Activated T-cell treated with anti-CD3 and anti-CD28 coated beads, Interleukin-2, amount 50 U/mL, for 72 hours (primary cell): ENCODE measurements at places on chromosomes 16 and 17. TPM values are rescaled to one million over a fixed set of nuclear protein-coding genes. Genes with fewer than 3 reads are reported as not detected.
A peak's percentile ranks its signal among the peaks of the same experiment; 100 is the strongest.

- no peaks in the 10 kb centered on the region for H3K36me3 ChIP-seq
- H3K27me3 ChIP-seq = no peaks in the 10 kb centered on the region
- peak overlapping the region; percentile 97 for H3K27ac ChIP-seq
- peaks cover 45% of the 10 kb centered on the region for H3K4me1 ChIP-seq
- peak; percentile 67 for DNase-seq
Observed at GRCh38 chr17:45410144-45411091, 22.3 kb downstream of the ARHGAP27 start.

DNA sequence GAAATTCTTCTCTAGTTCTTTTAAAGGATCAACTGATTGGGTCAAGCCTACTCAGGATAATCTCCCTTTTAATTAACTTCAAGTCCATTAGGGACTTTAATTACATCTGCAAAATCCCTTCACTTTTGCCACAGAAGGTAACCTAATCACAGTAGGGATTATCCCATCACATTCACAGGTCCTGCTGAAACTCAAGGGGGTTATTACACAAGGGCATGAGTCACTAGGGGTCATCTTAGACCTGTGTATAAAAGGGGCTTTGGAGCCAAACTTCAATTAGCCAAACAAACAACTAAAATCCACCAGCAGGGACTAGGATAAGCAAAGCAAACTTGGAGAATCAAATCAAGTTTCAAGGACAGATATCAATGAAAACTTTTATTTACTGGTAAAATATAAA lies 19.4 kb downstream of the CIAPIN1 start:
- DNase-seq = no peak
- no peaks in the 10 kb centered on the region for H3K27me3 ChIP-seq
- H3K4me3 ChIP-seq = no peak overlapping the region
- H3K27ac ChIP-seq = no peak overlapping the region
- H3K36me3 ChIP-seq = peaks cover 23% of the 10 kb centered on the region

DNA sequence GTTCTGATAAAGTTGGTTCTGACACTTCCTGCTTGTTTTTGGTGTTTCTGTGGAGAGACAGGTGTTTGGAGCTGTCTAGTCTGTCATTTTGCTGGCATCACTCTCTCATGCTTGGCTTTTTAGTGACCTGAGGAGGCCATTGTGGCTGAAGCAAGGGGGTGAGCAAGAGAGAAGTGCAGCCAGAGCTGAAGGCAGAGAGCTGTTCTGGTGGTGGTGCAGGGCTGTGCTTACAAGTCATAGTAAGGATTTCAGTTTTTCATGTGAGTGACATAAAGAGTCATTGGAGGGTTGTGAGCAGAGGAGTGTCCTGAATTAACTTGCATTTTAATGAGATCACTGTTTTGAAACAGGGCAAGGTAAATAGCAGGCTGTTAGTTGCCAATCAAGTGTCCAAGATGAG lies 97.5 kb downstream of the CHD9 start:
- H3K36me3 ChIP-seq = peaks cover 14% of the 10 kb centered on the region
- H3K4me1 ChIP-seq = no peaks in the 10 kb centered on the region
- no peak for DNase-seq

- H3K4me3 ChIP-seq = no peak overlapping the region
- H3K36me3 ChIP-seq = peaks cover 48% of the 10 kb centered on the region
- no peaks in the 10 kb centered on the region for H3K27me3 ChIP-seq
- no peak for DNase-seq
- H3K27ac ChIP-seq = peak overlapping the region; percentile 85
- peaks cover 22% of the 10 kb centered on the region for H3K4me1 ChIP-seq
Observed at GRCh38 chr16:58589326-58589905, 40.2 kb downstream of the CNOT1 start.

- no peaks in the 10 kb centered on the region for H3K36me3 ChIP-seq
- no peak for DNase-seq
- no peak overlapping the region for H3K27ac ChIP-seq
- no peak overlapping the region for H3K4me3 ChIP-seq
- H3K27me3 ChIP-seq = peaks cover 6% of the 10 kb centered on the region
Observed at GRCh38 chr17:65564793-65565192, 3.3 kb upstream of the AXIN2 start.

- DNase-seq = no peak
- H3K36me3 ChIP-seq = no peaks in the 10 kb centered on the region
- H3K27me3 ChIP-seq = no peaks in the 10 kb centered on the region
- H3K4me3 ChIP-seq = no peak overlapping the region
- H3K27ac ChIP-seq = no peak overlapping the region
Observed at GRCh38 chr16:78195797-78196196, 96.3 kb downstream of the WWOX start.

DNA sequence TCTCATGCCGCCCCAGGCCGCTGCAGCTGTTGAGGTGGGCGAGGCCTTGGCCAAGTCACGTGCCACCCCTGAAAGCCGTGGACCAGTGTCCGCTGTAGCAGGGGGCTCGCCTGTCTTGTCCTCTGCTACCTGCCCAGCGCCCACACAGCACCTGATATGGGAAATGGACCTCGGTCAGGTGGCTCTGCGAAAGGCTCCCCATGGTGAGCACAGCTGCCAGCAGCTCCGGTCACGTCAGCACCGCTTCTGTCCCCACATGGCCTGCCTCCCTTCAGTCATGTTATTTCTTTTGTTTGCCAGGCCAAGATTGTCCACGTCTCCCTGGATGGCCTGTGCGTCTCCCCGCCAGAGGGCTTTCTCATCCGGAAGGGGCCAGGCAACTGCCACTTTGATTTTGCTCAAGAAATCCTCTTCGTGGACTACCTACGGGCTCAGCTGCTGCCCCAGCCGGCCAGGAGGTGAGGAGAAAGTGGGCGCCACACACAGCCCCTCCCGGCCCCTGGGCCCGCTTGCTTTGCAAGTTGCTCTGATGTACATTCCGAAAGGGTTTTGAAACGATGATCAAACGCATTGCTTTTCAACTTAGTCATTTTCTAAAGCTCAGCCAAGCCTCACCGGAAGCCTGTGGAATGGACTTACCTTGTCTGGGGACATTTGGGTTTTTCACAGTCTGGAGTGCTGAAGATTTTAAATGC lies 219.8 kb downstream of the KATNIP start:
- no peaks in the 10 kb centered on the region for H3K36me3 ChIP-seq
- no peaks in the 10 kb centered on the region for H3K4me1 ChIP-seq
- H3K27ac ChIP-seq = peak overlapping the region; percentile 18
- no peaks in the 10 kb centered on the region for H3K27me3 ChIP-seq
- H3K4me3 ChIP-seq = no peak overlapping the region

- no peak for DNase-seq
- peaks cover 8% of the 10 kb centered on the region for H3K27me3 ChIP-seq
- H3K4me3 ChIP-seq = no peak overlapping the region
- H3K4me1 ChIP-seq = no peaks in the 10 kb centered on the region
Observed at GRCh38 chr16:65116216-65116615, 5.6 kb downstream of the CDH11 start.

DNA sequence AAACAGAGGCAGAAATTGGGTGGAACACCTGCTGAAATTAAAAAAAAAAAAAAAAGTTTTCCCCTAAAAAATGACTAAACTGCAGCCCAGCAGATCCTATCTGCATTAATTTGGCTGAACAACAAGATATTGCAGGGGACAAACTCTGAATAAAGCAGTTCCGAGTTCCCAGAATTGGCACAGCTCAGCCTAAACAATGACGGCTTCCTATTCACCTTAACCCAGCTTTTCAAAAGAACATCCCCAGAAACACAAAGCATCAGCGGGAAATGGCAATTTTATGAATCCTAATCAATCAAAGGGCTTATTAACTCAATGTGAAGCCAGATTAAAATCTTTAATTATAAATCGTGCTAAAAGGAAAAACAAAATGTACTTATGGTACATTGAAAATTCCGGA lies 497.8 kb upstream of the ZFHX3 start:
- no peaks in the 10 kb centered on the region for H3K36me3 ChIP-seq
- no peak overlapping the region for H3K4me3 ChIP-seq
- peaks cover 51% of the 10 kb centered on the region for H3K27me3 ChIP-seq

DNA sequence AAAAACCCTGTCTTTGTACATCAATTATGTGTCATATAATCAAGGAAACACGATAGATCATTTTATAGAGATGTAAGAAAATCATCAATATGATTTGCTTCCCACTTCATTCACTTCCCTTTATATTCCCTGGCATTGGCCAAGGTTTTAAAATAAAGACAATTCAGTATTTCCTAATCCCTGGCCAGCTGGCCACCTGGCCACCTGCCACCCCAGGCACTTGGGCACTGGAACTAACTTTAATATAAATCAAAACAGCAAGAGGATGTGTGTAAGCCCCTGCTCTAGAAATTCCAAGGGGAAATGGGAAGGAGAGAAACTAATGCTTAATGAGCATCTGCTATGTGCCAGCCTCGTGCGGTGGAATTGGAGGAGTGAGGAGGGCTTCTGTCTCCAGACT lies 58.6 kb upstream of the TOB1 start:
- H3K4me3 ChIP-seq = no peak overlapping the region
- no peak overlapping the region for H3K27ac ChIP-seq
- H3K4me1 ChIP-seq = peaks cover 34% of the 10 kb centered on the region
- no peaks in the 10 kb centered on the region for H3K36me3 ChIP-seq
- H3K27me3 ChIP-seq = no peaks in the 10 kb centered on the region

Gene KRTAP9-8
- total RNA-seq = not detected

Gene SDR42E2
- total RNA-seq = 0.19 TPM

Gene SSTR5
- total RNA-seq = not detected

Gene NDUFB10
- 69.3 TPM for total RNA-seq

Gene RIPOR1
- total RNA-seq = 34.2 TPM
